ENCODE measurements at places on chromosomes 7 and 10.

- no peak for DNase-seq
Observed at GRCh38 chr7:477626-478220, 41.9 kb downstream of the PDGFA start.

- no peak for DNase-seq
Observed at GRCh38 chr7:65992526-65992925, 10.5 kb upstream of the GUSB start.

DNA sequence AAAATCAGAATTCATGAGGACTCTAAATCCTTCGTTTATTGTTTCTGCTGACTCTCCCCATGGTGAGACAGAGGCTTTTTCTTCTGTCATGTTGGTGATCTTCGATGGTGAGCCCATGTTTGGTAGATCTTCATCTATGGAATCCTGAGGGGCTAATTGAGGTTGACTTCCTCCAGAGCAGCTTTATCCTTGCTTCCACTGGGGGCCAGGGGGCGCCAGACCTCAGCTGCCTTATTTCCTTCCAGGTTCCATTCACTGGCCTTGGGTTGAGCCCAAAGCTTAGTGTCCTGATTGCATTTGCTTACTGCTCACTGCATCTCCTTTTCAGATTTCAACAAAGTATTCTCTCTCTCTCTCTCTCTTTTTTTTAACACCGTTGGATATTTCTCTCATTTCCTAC lies 80.7 kb downstream of the GCC1 start:
- no peak for DNase-seq

DNA sequence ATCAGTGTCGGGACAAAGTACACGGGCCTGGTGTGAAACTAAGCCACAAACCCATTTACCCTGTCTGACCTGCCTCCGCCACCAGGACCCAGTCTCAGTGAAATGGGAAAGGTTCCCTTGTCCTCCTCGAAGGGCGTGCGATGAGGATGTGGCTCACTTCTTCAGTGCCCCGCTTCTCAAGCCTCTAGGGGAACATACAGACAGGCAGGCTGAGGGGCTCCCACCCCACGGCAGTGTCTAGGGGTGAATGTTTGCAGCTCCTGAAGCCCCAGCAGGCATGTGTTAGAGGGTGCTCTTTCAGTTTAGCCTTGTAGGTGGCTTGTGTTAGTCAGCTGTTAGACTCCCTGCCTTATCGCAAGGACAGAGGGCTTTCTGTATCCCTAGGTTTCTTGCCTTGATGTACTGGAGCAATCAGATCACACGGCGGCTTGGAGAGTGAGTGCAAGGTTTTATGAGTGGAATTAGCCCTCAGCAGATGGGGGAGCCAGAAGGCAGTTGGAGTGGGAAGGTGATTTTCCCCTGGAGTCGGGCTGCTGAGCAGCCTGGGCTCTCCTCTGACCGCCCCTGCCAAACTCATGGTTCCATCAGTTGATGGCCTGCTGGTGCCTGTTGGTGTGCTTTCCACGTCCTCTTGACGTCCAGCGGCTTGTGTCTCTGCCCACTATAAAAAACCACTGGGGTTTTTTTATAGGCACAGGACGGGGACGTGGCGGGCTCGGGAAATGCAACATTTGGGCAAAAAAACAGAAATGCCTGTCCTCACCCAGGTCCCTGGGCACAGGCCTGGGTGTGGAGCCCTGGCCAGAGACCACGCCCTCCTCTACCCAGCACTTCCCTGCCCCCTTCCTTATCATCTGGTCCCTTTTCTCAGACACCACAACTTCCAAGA lies 759 bp downstream of the NUDT1 start:
- DNase-seq = no peak

GRCh38 chr7:118158766-118159165 lies 25.2 kb upstream of the LSM8 start:
- no peak for DNase-seq

- DNase-seq = no peak
Observed at GRCh38 chr10:6072215-6072934, 10.2 kb upstream of the IL2RA start.

All from skin of body (tissue), 3 donors.